ENCODE measurements at places on chromosomes 2 and 18.

- no peak for DNase-seq
Measured at GRCh38 chr2:105328281-105329196, 996 bp downstream of the TGFBRAP1 start.

GRCh38 chr2:15615301-15615920 lies 23.7 kb downstream of the DDX1 start:
- DNase-seq: no peak

DNA sequence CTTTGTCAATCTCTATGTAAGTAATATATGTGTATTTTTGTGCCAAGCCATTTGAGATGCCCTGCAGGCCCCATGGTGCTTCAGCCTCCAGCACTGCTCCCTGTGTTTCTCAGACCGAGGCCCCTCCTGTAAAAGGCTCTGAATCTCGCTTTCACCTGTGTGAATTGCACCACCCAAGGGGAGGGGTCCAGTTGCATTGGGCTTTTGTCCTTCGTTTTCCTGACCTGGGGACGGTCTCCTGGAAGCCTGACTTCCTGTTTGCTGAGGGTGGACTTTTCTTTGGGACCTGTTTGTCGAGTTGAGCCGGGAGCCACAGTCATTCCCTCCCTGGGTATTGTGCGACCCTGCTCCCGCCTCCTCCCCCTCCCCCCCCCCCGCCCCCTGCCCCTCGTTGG lies 48.9 kb downstream of the AGAP1 start:
- DNase-seq: no peak

DNA sequence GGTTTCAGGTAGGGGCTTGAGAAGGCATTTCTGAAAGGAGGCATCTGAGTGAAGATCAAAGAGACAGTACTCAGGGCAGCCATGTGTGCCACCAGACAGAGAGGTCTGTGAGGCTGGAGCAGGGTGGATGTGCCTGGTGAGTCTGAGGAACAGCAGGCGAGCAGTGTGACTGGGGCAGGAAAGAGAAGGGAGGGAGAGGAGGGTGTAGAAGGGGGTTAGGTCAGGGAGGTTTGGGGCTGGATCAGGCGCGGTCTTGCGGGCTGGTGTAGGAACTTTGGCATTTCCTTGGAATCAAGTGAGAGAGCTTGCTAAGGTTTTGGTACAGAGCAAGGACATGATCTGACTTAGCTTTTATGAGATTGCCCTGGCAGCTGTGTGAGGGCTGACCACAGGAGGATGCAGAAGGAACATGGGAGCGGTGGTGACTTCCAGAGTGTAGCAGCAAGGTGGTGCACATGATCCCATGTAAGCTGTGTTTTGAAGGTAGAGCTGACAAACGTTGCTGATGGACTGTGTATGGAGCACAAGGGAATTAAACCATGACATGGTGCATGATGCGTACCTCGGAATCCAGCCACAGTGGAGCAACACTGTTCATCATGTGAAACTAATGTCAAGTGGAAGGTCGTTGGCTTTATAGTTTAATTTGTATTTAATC lies 13.9 kb downstream of the RAB31 start:
- no peak for DNase-seq

DNA sequence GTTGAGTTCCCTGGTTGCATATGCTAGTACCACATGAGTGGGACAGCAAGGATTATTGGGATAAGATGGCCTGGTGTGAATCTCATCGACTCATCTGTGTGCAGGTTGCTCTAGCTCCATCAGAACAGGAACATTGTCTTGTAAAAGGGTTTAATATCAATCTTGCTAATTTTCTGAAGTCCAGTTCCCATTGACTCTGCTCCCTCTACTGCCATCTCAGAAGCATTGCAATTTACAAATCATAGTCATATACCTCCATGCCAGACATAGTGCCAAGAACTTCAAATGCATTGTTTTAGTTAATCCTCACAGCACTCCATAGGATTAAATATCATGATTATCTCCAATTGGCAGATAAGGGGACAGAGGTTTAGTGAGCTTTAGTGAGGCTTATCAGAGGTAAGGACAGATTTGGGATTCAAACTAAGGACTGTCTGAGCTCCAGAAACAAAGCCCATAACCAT lies 4.8 kb upstream of the STAT4 start:
- no peak for DNase-seq

DNA sequence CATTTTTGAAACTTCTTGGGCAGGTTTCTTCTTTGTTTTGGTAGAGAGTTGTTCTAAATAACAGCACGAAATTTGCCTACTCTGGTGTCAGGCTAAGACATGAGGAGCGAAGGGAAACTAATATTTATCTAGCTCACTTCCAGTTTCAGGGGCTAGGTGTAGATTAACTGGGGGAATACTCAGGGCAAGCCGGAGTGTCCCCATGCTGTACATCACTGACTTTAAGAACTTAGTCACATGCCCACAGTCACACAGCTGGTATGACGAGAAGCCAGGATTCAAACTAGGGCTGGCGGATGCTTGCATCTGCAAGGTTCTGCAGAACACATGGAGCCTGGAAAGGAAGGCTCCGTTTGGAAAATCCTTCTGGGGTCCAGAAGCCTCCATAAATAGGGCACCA lies 133.3 kb downstream of the ALPK2 start:
- no peak for DNase-seq

DNA sequence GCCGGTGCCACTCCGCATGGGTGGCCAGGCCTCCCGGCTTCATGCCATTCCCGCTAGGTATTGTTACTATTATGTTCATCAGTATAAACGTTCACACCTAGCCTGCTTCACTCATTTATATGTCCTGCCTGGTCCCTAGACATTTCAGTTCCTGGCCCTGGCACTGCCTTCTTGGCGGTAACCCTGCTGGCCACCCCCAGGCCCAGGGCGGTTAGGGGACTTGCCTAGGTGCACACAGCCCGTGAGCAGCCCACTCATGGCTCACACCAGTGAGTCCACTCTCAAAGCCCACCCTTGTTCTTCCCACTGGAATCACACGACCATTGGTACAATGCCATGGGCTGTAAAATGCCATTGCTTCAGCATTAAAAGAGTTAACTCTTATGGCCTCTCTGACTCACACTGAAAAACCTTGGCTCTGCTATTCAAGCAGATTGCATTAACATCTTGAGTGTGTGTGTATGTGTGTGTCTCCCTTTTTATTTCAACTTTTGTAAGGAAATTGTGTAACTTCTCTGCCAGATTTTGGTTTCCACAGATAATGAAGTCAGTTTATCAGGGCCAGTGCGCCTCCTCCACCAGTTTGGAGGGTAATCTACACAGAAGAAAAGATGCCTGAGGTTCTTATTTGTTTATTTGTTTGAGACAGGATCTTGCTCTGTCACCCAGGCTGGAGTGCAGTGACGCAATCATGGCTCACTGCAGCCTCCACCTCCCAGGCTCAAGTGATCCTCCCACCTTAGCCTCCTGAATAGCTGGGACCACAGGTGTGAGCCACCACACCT lies 74.2 kb downstream of the RAB31 start:
- no peak for DNase-seq

DNA sequence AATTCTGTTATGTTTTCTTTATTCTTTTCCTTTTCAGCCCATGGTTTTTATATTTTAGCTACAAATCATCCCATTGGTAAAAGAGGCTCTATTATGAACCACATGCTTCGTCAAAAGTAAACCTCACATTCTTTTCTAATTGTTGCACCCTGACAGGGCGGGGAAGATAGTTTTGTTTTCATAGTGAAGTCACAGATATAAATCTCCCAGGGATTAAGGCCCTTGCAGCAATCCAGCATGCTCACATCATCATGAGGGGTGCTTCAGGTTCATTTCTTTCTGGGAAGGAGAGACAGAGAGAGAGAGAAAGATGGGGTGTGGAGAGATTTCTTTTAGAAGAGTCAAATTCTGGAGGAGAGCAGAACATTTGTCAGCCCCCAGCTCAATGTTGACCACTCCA lies 124.5 kb upstream of the CDC42EP3 start:
- no peak for DNase-seq

GRCh38 chr2:668000-668398 lies 9.2 kb downstream of the TMEM18 start:
- no peak for DNase-seq

- DNase-seq: no peak
Measured at GRCh38 chr18:58069721-58070292, 25.8 kb downstream of the NEDD4L start.

- no peak for DNase-seq
Measured at GRCh38 chr2:3986530-3987258, 283.3 kb downstream of the DCDC2C start.

DNA sequence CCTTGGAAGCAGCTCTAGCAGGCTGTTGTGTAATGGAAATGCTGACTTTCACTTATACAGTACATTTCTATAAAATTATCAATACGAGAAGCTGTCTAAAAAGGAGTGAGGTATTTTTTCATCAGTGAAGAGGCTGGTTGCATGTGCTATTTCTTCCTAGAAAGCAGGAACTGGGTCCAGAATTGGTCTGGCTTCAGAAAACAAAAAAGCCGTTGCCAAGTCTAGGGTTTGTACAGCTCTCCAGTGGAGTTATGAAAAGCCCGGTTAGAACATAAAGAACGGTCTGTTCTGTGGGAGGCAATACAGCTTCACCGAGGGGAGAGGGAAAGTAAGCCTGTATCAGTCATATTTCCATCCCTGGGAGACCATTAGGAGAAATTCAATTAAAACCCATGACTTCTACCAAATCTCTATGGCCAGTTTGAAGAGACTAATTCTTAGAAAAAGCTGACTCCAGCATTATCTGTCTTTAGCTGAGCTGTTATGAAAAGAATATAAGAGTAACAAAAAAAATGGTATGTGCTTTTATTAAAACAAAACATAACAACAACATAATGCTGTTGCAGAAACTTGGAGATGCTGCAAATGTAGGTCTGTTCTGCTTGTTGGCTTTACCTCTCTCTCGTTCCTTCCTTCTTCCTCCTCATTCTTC lies 217.0 kb downstream of the CMPK2 start:
- no peak for DNase-seq

DNA sequence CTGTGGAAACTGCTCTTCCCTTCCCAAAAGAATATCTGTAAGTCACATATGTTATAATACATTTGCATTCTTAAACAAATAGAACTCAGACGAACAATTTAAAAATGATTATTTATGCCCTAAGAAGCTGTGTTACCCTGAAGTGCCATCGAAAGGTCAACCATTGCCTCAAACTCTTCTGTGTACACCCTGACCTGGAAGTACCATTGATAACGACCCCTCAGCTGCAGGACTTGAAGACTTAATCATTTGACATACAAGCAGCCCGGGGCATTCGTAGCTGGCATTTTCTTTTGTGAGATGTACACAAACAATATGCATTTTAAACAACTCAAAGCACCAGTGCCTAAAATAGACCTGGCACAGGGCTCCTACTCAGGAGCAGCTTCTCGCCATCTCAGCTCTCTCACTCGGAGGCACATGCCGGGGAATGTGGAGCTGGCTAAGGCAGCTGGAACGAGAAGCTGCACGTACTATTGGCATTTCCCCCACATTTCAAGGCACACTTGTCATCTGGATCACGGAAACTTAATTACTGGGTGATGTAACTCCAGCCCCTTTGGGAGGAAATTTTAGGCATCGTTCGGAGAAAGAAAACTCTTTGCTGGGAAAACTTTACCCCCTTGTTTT lies 170.0 kb upstream of the GALNT5 start:
- DNase-seq: no peak

GRCh38 chr2:227884511-227884947 lies 13.1 kb downstream of the DAW1 start:
- DNase-seq: peak; percentile 53

GRCh38 chr2:205698286-205699268 lies 16.3 kb downstream of the NRP2 start:
- DNase-seq: no peak

DNA sequence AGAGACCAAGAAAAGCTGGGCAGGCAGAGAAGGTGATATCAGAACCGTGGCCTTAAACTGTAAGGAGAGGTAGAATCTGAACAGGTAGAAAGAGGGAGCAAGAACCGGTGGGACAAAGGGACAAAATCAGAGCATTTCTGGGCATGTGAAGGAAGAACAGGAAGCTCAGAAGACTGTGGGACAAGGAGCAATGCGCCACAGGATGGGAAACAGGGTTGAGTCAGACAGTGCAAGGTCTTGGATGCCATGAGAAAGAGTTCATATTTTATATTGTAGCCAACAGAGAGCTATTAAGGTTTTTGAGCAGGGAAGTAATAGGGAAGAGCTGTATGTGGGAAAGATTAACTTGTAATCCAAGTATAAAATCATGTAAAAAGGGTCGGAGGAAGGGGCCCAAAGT lies 106.4 kb upstream of the UGP2 start:
- DNase-seq: no peak

DNA sequence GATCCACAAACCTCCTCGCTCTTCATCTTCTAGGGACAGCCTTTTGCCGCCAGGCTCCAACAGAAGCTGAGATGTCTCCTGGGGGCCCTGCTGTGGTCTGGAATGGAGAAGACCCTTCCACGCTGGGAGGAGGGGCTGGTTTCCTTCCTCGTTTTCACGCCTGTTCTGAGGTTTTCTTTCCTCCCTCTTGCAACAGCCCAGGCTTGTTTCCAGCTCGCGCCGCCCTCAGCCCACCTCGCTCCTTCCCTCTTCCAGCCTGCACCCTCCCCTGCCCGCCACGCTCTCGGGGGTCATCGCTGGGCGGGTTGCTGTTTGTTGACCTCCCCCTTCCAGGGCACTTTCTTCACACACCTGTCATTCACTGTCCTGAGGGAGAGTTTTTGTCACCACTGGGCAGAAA lies 55.4 kb downstream of the VAPA start:
- DNase-seq: no peak

GRCh38 chr2:219739866-219740440 lies 112.5 kb downstream of the SLC4A3 start:
- DNase-seq: no peak

DNA sequence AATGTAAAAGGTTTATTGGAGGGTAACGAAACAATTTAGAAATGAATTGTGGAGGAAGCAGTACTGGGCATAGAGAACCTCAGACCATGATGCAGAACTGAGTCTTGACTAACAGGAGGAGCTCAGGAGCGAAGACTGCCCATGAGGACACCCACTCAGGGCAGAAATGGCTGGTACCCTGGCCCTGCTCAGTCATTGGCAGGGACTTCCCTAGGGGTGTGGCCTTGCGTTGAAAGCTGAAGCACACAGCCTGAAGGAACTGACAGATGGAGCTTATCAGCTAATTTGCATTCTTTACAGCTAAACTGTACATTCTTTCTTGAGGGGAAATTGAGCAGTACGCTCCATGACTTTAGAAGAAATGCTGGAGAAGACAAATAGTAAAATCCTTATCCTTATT lies 57.1 kb downstream of the PDK1 start:
- no peak for DNase-seq

- DNase-seq: peak; percentile 12
Measured at GRCh38 chr2:229920011-229920641, 1.7 kb downstream of the TRIP12 start.

DNA sequence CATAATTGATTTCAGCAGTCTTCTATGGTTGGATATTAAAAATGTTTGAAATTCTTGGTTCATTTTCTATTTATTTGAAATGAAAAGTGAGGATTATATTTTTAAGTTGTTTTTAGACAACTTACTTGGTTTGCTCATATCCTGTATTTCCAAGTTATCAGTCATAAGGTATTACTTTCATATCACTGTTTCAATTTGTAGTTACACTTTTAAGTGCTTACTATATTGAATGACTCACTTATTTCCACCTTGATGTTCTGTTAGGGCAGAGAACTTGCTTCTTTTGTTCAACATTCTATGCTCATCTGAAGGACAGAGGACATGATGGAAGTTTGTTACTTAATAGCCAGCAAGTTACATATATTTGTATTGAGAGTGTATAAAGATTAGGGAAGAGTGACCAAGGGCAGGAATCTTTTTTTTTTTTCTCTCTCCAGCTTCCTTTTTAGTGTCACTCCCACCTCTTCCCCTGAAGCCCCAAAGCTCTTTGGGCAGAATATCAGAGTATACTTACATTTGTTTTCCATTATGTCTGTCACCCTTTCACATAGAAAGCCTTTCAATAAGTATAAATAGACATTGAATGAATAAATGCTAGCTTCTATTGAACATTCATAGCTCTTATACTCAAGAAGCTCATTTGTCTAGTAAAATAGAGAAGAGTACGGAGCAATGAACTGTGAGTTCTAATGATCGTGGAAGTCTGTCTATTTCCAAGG lies 28.1 kb downstream of the PIK3C3 start:
- no peak for DNase-seq

All from stimulated activated CD4-positive, alpha-beta T cell treated with anti-CD3 and anti-CD28 coated beads, Interleukin-12 subunit alpha, Interleukin-12 subunit beta, amount 100 ng/mL, for 4 hours (primary cell).